ENCODE measurements at places on chromosomes 16 and 17. TPM values are rescaled to one million over a fixed set of nuclear protein-coding genes. Genes with fewer than 3 reads are reported as not detected.

DNA sequence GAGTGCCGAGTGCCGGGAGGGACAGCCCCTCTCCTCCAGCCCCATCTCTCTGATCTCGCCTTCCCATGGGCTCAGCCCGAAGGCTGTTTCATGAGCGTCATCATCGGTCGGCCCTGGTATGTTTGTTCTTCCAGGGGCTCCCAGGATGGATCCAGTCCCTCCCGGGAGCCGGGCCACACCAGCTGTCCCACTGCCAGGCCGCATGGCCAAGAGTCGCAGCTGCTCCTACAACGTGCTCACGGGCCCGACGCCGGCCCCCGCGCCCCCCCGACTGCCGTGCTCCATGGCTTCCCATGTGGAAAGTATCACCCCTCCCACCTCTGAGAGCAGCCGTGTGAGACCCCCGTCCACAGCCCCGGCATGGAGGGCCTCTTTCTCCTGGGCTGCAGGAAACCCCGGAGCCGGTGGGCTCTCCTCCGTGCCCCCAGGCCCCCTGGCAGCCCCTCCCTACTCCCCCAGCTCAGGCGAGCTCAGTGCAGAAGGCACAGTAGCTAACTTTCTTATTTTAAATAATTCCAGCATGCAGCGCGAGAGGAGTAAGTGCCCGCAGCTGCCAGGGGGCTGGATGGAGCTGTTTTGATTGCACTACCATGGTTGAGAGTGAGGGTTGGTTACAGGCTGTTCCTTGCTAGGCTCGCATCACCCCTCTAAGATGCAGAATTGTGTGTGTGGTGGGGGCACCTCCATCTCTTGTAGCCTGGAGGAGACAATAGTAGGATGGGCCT lies 26.6 kb upstream of the GSE1 start:
- H3K27ac ChIP-seq: no peak overlapping the region
- H3K27me3 ChIP-seq: no peaks in the 10 kb centered on the region
- peaks cover 5% of the 10 kb centered on the region for H3K36me3 ChIP-seq
- DNase-seq: no peak
- peaks cover 21% of the 10 kb centered on the region for H3K4me1 ChIP-seq

DNA sequence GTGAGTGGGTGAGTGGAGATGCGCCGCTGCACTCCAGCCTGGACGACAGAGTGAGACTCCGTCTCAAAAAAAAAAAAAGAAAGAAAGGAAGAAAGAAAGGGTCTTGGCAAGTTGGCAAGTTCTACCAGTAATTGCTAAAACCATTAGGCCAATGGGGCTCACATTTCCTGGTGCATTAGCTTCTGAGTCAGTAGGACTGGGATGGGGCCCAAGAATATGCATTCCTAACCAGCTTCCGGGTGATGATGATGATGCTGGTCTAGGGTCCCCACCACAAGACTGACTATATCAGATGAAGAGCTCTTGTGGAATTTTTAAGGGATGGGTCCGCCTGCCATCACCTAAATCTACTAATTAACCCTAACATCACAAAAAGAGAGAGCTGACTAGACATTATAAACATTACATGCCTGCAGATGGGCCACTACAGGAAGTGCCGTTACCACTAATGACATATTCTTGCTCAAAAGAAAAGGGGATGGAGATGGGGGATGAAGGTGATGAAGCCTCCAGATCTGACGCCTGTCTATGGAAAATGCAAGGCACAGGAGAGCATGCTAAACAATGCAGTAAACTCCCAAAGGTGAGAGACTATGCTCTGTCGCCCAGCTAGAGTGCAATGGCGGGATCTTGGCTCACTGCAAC lies 13.1 kb downstream of the MYH11 start:
- no peaks in the 10 kb centered on the region for H3K27me3 ChIP-seq
- H3K4me3 ChIP-seq: no peak overlapping the region
- no peaks in the 10 kb centered on the region for H3K4me1 ChIP-seq
- no peak overlapping the region for H3K27ac ChIP-seq
- no peak for DNase-seq

GRCh38 chr17:62739645-62740388 lies 68.3 kb downstream of the MARCHF10 start:
- DNase-seq: no peak
- H3K27me3 ChIP-seq: no peaks in the 10 kb centered on the region
- no peak overlapping the region for H3K27ac ChIP-seq
- H3K36me3 ChIP-seq: no peaks in the 10 kb centered on the region
- H3K4me3 ChIP-seq: no peak overlapping the region

Gene CA10
- total RNA-seq: not detected

Gene DPEP1
- total RNA-seq: 0.59 TPM

Gene CHST5
- total RNA-seq: 0.62 TPM

Gene LGALS9
- total RNA-seq: 349 TPM

Data from lower lobe of right lung (tissue), 2 donors.